T-cell (primary cell): ENCODE measurements at places on chromosomes 7 and 10. TPM values are rescaled to one million over a fixed set of nuclear protein-coding genes. Genes with fewer than 3 reads are reported as not detected.

Gene POLD2
- 58.3 TPM for total RNA-seq

Gene FOXI2
- total RNA-seq, result not detected

Gene RAMP3
- total RNA-seq, result not detected

Gene PTTG1IP2
- not detected for total RNA-seq

Gene PLAC9
- total RNA-seq, result not detected

Gene PLCE1
- 0.03 TPM for total RNA-seq

Gene STEAP2
- total RNA-seq, result not detected

Gene PRKCQ
- total RNA-seq, result 67.4 TPM

DNA sequence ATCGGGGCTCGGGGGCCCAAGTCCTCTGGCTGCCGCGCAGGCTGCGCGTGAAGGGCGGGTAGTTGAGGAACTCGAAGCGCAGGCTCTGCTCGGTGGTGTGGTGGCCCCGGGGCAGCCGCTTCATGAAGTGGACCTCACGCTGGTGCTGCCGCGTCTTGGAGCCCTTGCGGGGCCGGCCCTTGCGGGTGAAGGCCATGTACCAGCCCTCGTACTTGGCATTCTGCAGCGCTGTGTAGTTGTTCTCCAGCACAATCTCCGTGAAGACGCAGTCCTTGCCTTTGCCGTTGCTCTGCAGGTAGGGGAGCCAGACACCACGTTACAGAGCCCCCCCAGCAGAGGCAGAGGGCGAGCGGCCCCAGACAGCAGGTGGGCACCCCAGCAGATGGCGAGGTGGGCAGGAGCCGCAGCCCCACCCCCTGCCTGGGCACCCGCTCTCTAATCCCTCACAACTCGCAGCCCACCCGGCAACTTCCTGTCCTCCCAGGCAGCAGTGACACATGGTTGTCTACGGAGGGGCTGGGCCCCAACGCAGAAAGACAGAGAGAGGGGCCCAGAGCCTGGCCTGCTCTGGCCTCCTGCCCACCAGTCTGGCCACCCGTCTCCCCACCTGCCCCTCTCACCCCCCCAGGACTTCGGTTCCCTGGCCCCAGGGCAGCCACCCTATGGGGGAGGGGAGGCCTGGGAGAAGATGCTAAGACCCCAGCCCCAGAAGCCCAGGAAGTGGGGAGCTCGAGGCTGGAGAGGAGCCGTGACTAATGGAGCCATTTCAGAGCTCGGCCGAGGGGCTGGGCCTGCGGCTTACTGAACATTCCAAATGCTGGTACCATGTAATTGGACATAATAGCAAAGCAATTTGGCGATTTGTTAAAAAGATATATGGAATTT lies 5.3 kb downstream of the FGF8 start:
- DNase-seq, result no peak

- DNase-seq, result no peak
Observed at GRCh38 chr10:125025341-125025740, 83.4 kb downstream of the ZRANB1 start.

- no peak for DNase-seq
Observed at GRCh38 chr10:123062726-123063125, 53.9 kb downstream of the ACADSB start.

DNA sequence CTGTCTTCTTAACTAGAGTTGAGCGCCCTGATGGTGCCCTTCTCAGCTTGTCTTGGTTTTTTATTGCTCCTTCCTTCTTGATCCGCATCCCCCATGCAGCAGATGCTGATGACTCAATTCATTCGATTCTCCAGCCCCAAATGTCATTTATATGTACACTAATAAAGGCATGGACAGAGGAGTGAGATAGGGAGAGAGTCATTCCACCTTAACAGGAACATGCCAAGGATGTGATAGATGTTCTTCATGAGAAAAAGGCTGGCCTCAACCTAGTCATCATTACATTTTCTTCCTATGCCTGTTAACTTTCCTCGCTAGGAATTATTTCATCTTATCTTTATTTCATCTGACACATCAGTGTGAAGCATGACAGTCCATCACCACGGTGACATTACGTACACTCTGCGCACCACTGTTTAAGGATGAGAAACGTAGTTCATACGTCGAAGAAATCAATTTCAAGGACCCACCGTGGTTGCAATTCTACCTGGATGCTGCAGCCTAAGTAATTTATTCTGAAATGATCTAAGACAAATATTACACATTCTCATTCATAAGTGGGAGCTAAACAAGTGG lies 150.3 kb upstream of the FAM171A1 start:
- DNase-seq, result no peak

DNA sequence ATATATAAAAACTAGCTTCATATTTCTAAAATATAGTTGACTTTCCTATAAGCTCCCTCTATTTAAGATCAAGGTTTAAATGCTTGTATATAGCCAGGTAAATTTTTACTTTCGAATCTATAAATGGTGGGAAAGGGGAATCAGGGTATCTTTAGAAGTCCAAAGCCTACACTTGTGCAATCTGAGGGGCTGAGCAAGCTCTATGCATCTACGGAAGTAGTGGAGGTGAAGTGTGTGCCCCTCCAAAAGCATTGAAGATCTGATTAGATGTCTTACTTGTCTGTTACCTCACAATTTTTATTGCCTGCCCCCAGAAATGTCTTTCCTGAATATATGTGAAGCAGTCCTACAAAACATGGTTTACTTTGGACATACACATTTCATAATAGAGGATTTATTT lies 1.6 kb downstream of the AKAP9 start:
- no peak for DNase-seq

DNA sequence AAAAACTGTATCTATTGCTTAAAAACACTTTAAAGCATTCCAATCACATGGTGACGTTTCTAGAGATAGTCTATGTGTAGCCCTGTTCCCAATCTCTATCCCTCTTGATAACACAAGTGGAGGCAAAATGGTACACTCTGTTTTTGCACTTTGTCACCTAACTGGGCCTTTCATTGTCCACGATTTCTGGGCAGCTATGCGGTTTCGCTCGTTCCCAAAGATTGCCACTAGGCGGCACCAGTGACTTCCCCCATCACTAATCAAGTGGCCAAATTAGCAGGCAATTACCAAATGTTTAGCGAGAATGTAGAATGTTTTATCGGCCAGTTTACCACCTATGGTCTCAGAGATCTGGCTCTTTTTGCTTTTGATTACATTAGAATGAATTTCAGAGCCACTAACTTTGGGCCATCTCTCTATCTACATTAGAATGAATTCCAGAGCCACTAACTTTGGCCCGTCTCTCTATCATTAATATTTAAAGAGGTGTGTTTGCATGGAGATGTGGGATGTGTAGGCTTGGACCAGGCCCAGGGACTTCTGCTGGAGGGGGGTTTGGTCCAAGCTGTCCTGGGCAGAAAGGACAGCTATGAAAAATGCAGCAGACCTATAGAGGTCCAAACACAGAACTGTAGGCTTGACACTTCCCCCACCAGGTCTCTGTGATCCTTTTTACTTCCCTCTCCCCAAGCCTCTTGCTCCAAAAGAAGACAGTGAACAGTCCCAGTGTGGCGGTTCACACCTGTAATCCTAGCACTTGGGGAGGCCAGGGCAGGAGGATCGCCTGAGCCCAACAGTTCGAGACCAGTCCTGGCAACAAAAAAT lies 90.1 kb downstream of the EPC1 start:
- DNase-seq, result peak; percentile 53

GRCh38 chr10:48205918-48206317 lies 68.6 kb downstream of the FRMPD2 start:
- DNase-seq, result no peak

- no peak for DNase-seq
Observed at GRCh38 chr7:116630932-116631671, 40.9 kb upstream of the MET start.

DNA sequence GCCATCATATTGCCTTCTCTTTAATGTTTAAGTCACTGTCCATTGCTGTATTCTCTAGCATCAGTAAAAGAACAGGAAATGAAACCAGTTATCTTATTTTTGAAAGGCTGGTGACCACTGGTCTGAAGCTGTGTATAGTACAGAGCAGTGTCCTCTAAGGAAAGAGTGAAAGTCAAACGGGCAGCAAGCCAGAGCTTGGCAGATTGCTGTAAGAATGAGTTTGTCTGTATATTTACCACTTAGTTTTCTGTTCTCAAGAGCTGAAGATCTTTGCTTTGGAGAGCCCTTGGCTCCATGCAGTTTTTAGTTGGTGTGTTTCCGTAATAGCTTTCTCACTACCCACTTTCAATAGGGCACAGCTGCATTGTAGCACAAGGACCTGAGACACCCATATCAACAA lies 31.9 kb downstream of the PCBD1 start:
- DNase-seq, result no peak

GRCh38 chr10:59400214-59400613 lies 37.9 kb upstream of the FAM13C start:
- DNase-seq, result no peak

- no peak for DNase-seq
Observed at GRCh38 chr10:37865957-37866803, 8.8 kb upstream of the ZNF248 start.

DNA sequence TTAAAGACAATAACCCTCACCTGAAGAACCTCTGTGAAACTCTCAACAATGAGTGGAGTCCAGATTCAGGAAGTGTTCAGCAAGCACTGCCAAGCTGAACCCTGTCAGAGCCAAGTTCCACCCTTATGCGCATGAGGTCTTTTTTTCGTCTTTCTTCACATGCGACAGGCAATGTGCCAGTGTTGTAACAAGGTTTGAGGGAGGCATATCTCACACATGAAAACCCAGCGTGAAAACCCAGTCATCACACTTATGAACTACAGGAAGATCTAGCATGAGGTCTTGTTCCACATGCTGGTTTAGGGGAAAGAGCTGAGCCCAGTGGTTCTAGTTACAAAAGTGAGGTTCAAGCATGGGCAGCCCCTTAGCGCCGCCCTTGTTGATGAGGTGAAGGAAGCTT lies 49.7 kb downstream of the RABGEF1 start:
- no peak for DNase-seq

DNA sequence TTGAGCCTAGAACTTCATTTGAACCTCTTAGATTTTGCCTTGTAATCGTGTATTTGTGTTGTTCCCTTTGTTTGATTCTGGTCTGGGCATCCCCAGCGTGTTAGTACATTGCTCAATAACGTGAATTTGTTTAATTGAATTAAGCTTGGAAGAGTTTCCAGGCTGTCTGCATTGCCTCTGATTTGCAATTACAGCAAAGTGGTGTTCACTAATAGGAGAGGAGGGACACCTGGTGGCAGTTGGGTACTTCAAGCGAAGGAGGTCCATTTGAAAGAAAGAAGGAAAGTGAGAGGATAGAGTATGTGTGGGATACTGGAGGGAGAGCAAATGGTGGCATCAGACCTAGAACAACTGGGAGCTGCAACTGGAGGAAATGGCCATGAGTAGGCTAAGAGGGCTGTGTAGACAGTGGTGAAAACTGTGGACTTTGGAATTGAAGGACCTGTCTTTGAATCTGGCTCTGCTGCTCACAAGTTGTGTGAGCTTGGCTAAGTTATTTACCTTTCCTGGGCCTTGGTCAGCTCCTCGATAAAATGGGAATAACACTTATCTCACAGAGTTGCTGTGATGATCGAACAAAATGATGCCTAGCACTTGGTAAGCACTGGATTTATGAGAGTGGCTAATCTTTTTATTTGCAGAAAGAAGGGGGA lies 15.1 kb downstream of the LSMEM1 start:
- DNase-seq, result no peak

DNA sequence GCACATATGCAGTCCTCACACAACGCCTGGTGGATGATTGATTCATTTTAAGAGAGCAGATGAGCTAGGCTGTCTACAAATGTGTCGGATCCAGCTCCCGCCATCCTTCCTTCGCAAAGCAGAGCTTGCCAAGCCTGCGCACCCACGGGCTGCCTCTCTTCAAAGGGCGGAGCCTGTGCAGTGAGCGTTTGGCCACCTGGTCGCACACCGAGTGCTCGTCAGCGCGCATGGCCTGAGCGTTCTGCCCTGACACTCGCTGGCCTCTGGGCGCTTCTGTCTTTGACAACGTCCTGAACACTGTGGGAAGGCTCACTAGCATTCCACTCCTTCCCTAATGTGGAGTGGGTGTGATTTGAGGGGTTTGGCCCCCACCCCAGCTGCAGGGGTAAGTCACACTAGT lies 47.1 kb upstream of the TMEM72 start:
- DNase-seq, result no peak

DNA sequence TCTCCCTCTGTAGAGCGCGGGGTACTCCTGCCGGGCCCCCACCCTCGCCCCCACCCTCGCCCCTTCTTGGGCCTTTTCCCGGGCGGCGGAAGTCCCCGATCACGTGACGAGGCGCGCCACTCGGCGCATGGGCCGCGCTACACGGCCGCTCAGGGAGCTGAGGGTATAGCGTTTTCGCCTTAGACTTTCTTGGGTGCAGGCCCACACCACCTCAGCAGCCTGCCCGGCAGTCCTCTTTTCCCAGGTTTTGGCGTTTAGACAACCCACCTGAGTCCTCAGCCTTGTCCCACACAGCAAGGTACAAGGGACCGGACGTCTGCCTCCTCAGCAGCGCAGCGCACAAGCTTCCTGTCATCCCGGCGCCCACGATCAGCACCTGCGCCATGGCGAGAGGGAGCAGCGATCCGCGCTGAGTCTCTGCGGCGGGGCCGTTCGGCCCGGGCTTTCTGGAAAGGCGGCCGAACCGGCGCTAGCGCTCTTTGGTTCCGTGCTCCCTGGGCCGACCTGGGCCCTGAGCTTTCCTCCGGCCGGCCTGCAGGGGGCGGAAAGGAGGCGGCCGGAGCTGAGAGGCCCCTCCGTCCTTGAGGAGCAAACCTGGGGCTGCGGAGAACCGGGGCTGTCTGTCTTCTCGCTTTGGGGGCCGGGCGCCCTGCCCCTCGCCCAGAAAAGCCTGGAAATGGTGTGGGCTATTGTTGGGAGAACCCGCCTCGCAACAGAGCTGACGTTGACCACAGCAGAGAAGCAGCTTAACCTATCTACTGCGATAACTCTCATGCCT lies at the start of gene RNLS:
Gene RNLS (minus strand): TSS at position 513 of the 778 bp plus-strand sequence.
- DNase-seq, result peak; percentile 78

DNA sequence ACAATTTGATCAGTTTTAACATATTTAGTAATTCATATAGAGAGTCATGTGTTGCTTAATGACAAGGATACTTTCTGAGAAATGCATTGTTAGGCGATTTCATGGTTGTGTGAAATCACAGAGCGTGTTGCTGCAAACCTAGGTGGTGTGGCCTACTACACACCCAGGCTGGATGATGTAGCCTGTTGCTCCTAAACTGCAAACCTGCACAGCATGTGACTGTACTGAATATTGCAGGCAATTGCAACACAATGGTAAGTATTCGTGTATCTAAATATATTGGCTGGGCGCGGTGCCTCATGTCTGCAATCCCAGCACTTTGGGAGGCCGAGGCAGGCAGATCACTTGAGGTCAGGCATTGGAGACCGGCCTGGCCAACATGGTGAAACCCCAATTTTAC lies 73.7 kb upstream of the BAIAP2L1 start:
- DNase-seq, result no peak

GRCh38 chr10:131024259-131025131 lies 287.0 kb downstream of the TCERG1L start:
- no peak for DNase-seq

DNA sequence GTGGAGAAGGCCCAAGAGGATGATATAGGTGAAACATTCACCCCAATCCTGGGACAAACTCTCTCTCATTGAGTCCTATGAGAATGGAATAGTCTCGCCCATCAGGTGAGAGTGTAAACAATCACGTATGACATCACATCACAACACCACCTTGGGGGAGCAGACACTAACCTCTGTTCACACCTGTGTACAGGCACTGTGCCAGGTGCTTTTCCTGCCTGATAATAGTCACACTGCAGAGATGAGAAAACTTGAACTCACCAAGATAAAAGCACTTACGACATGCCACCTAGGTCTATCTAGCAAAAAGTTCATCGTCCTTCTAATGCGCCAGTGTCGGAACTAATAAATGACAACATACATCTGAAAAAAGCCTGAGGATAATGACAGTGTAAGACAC lies 187.8 kb downstream of the FAM107B start:
- peak; percentile 93 for DNase-seq
